ENCODE measurements at places on chromosomes 6 and 20.
A peak's percentile ranks its signal among the peaks of the same experiment; 100 is the strongest.

DNA sequence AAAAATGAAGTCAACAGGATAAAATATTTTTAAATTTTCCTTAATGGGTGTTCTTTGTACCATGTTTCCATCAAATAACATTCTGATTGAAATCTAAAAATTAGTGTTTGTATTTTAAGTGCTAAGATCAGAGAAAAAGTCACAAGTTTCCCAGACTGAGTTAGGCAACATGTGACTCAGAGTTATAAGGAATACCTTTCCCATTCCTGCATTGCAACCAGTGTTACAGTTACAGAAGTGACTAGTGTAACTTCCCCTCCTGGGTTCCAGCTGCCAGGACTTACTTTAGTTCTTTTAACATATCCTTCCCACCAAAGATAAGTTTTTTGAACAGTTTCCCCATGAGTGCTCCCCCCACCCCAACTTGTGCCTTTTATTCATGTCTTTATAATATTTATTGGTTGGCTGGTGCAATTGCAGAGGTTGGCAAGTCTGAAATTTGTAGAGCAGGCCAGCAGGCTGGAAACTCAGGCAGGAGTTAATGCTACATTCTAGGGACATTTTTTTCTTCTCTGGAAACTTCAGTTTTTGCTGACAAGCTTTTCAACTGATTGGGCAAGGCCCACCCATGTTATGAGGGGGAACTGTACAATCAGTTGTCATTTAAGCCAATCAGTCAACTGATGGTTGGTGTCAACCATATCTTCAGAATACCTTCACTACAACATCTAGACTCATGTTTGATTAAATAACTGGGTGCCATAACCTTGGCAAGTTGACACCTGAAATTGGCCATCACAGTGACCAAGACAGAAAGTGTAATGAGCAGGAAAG is 22.9 kb upstream of the ESR1 start:
- DNase-seq, result no peak

DNA sequence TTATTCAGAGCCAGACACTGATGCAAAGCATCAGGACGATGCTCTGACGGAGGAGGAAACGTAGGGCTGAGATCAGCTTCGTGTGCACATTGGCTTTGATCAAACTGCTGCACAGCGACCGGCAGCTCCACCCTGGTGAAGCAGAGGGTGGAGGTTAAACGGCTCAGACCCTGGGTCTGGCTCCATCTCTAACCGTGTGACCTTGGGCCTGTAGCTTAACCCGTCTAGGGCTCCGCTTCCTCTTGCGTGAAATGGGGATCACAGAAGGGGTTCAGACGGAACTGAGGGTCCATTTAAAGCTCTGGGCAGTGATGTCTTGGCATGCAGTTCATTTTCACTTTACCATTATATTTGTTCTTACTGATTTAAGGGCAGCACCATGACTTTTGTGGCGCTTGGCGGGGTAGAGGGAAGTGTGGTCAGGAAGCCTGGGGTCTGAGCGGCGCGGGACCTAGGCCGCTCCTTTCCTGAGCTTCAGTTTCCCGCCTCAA is 644 bp downstream of the RBL1 start:
- DNase-seq, result no peak

GRCh38 chr6:153976921-153977693 is 61.9 kb upstream of the OPRM1 start:
- peak; percentile 58 for DNase-seq

DNA sequence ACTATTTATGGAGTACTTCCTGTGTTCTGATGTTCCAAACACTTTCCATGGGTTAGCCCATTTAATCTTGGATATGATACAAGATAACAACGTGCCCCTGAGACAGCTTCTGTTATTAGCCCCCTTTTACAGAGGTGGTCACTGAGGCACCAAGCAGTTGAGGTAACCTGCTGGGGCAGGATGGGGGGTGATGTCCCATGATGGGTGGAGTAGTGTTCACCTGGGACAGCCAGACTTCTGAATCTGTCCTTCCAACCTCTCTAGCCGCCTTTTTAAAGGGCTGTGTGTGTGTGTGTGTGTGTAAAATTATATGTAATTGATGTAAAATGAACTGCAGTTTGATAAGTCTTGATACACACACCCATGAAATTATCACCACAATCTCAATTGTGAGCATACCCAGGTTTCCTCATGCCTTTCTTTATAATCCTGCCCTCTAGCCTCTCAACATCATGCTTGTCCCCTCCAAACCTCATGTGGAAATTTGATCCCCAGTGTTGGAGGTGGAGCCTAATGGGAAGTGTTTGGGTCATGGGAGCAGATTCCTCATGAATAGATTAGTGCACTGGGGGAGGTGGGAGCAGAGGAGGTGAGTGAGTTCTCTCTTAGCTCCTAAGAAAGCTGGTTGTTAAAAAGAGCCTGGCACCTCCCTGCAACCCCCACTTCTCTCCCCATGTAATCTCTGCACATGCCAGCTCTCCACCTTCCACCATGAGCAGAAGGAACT is 39.2 kb downstream of the PLAGL2 start:
- DNase-seq, result no peak

DNA sequence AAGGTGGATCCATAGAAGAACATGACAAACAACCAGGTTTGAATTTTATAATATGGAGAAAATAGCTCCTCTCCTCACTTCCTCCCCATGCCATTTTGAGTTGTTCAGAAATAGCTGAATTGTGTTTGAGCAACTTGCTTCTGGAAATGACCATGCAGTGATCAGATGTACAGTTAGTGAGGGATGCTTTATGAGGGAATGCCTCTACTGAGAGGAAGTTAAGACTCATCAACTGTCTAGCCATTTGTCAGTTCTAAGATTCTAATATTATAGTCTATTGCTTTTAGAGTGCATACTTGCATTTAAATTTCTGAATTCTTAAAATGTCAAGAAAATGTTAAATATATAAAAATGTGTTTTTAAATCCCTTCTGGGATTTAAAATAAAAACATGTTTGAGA is 3.8 kb downstream of the LAMA2 start:
- peak; percentile 9 for DNase-seq

- no peak for DNase-seq
These were observed 513.3 kb downstream of the HAO1 start for GRCh38 chr20:7426890-7427496.

GRCh38 chr6:168051648-168052047 is 27.4 kb downstream of the FRMD1 start:
- no peak for DNase-seq

DNA sequence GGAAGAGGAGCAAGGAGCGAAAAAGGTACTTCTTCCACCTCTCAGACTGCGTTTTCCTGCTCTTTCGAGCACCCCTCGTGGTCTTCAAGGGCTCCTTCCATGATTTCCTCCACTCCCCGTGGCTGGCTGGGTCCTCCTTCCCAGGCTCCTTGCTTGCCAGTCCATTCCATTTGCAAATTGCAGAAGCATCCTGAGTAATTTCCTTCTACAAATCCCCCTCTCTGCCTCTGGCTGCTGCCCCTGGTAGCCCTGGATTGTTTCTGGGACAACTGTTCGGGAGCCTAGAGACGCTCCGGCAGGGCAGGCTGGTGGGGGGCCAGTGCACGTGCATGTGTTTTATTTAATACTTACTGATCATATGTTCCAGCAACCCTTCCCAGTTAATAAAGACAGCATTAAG is 173.1 kb downstream of the ZMYND8 start:
- DNase-seq, result no peak

- no peak for DNase-seq
These were observed 115.2 kb upstream of the BEND6 start for GRCh38 chr6:56839533-56840183.

GRCh38 chr20:62052336-62052841 is 13.3 kb downstream of the TAF4 start:
- DNase-seq, result no peak

DNA sequence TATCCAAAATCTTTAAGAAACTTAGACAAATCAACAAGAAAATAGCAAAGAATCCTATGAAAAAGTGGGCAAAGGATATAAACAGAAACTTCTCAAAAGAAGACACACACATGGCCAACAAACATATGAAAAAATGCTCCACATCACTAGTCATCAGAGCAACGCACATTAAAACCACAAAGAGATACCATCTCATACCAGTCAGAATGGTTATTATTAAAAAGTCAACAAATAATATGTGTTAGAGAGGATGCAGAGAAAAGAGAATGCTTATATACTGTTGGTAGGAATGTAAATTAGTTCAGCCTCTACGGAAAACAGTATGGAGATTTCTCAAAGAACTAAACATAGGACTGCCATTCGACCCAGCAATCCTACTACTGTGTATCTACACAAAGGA is 212.0 kb upstream of the DTNBP1 start:
- DNase-seq, result no peak
